ENCODE measurements at places on chromosomes 7 and 10. TPM values are rescaled to one million over a fixed set of nuclear protein-coding genes. Genes with fewer than 3 reads are reported as not detected.

GHRHR gene
- total RNA-seq: 6.8 TPM

STRIP2 gene
- 14.8 TPM for total RNA-seq

GNGT1 gene
- not detected for total RNA-seq

NUDT13 gene
- total RNA-seq: 0.98 TPM

CDHR1 gene
- 12.6 TPM for total RNA-seq

NUTM2B gene
- total RNA-seq: 0.14 TPM

CFAP46 gene
- 14.8 TPM for total RNA-seq

KCND2 gene
- total RNA-seq: 32.4 TPM

LLCFC1 gene
- total RNA-seq: not detected

KEL gene
- total RNA-seq: 5.2 TPM

FEZF1 gene
- not detected for total RNA-seq

SLC13A1 gene
- not detected for total RNA-seq

DLG5 gene
- total RNA-seq: 31.8 TPM

SH2D4B gene
- 0.38 TPM for total RNA-seq

EXOSC1 gene
- 37.5 TPM for total RNA-seq

OPTN gene
- total RNA-seq: 150 TPM

TMEM184A gene
- 0.15 TPM for total RNA-seq

CYP26C1 gene
- total RNA-seq: 0.91 TPM

COL17A1 gene
- total RNA-seq: not detected

CNTNAP2 gene
- 161 TPM for total RNA-seq
